ENCODE measurements at places on chromosomes 4 and X.

GRCh38 chr4:139279760-139280620 is at the start of gene MGARP:
TSS of gene MGARP (minus strand) at chr4:139280225. CDS start at chr4:139280158, 67 bp downstream.
- peak; percentile 71 for DNase-seq

- no peak for DNase-seq
Measured at GRCh38 chrX:9942086-9942485, 25.1 kb upstream of the CLDN34 start.

DNA sequence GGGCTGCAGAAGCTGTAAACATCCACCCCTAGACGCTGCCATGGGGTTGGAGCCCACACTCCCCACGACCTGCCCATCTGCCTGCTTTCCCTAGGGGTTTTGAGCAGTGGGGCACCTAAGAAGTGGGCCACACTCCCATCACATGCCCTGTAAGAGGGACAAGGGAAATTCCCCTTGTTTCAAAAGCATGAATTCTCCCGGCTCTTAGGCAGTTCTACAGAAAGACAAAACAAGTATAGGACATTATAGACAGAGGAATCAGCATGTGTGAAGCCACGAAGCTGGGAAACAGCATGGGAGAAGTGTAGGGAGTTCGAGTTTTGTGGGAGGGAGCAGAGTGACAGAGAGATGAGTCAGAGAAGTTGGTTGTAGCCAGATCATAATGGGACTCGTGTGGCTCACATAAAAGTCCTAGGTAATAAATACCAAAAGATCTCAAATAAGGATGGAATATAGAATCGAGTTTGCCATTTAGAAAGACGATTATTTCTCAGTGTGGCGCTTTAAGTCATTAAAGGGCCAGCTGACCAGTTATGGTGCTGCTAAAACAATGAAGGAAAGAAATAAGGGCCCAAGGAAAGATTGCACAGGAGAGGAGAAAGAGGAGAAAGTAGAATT is 23.9 kb downstream of the APOO start:
- peak; percentile 68 for DNase-seq

DNA sequence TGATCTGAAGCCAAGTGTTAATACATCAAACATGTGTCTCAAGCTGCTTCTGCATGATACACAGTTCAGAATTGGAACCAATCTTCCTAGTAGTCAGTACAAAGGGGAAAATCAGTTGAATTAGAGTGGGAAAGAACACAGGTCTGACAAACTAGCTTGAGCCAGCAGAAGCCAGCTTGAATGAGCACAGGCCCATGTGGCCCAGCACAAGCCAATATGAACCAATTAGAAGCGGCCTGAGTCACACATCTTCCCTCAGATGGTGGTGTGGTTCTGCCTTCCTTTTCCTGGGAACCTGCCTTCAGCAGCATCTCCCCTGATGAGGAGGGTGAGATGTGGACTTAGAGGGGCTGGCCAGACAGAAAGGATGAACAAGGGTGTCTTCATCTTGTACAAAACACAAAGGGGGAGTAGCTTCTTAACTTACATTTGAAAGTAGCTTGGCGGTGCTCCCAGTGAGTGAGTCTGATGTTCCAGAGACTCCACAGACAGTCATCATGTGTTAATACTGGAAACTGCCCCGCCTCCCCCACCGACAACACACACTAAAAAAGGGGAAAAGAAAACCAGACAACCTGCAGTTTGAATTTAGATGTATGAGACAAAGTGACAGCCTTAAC is 72.0 kb downstream of the FRMPD4 start:
- DNase-seq = peak; percentile 66

GRCh38 chr4:82839624-82840023 is 41.0 kb upstream of the SCD5 start:
- DNase-seq = peak; percentile 20

- DNase-seq = no peak
Measured at GRCh38 chr4:114019276-114019968, 40.0 kb upstream of the ARSJ start.

DNA sequence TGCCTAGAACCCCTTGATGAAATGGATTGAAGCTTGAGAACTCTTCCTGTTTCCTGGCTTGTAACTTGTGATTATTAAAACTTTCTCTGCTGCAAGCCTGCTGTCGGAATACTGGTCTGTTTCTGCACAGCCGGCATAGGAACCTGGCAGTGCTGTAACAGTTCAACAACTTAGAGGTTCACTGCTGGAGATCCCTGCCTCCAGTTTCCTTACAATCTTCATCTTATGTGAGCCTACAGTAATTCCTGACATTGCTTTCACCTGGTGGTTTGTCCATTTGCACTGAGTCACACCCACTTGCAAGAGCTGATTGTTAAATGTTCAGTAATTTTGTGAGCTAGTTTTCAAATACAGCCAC is 1.3 kb upstream of the SEPSECS start:
- DNase-seq = peak; percentile 31

DNA sequence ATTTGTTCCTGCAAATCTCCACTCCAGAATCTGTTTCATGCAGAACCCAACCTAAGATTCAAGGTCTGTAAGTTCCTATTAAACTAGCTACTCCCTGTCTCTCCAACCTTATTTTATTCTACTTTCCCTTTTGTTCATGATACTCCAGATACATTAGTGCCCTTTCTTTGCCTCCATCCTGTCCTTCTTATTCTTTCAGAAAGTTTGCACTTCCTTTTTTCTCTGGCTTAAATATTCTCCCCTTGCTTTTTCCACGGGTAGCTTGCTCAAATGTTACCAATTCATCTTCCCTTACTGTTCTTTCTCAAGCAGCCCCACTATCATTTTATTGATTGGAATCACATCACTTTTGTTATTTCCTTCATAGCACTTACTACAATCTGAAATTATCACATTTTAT is 72.1 kb downstream of the CAMK2D start:
- DNase-seq = no peak
